ENCODE measurements at places on chromosomes 16 and 17.

DNA sequence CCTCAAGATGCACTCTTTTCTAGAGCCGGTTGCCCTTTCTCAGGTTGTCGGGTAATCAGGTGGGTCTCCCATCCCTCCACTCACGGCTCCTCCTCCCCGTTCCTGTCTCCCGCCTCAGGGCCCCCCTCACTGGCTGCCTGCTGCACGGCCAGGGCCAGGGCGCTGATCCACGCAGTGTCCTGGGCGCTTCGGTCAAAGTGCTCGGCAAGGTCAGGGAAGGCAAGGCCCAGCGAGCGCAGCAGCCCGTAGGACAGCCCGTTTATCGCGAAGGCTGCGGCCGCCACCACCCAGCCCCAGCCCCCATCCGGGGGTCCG is 753 bp downstream of the SLC16A11 start:
- DNase-seq: no peak

DNA sequence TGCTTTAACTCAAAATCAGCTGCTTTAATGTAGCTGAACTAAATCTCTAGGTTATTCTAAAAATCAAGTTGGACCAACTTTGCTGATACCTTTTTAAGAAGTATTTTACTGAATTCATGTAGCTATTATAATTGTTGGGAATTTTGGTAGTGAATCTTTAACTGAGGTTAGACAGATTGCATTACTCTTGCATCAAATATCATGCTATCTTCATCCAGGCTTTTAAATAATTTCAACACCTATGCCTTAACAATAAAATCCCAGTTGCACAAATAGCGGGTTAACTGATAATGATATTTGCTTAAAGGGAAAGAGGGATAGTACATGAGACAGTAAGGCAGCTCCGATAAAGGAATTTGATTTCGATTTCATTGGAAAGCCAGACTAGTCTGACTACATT is 241.3 kb upstream of the TBX2 start:
- no peak for DNase-seq

DNA sequence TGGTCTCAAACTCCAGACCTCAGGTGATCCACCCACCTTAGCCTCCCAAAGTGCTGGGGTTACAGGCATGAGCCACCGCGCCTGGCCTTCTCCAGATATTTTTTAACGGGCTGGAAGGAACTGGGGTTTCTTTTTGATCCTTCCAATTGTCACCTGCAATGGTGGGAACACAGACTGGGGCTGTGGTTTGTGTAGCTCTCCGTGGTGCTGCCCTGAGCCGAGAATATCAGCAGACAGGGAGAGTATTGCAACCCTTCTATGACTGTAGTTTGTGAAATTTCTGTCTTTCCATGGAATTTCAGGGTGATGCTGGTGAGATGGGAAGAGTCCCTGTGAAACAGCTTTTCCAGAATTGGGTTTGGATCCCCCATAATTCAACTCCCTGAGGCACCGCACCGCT is 263.5 kb downstream of the ENGASE start:
- peak; percentile 74 for DNase-seq

- no peak for DNase-seq
These were observed 4.9 kb upstream of the RBL2 start for GRCh38 chr16:53429221-53429943.

- DNase-seq: peak; percentile 93
These were observed 165.7 kb downstream of the CMIP start for GRCh38 chr16:81610144-81610842.

GRCh38 chr17:80603396-80603795 is 58.8 kb downstream of the RPTOR start:
- peak; percentile 24 for DNase-seq

DNA sequence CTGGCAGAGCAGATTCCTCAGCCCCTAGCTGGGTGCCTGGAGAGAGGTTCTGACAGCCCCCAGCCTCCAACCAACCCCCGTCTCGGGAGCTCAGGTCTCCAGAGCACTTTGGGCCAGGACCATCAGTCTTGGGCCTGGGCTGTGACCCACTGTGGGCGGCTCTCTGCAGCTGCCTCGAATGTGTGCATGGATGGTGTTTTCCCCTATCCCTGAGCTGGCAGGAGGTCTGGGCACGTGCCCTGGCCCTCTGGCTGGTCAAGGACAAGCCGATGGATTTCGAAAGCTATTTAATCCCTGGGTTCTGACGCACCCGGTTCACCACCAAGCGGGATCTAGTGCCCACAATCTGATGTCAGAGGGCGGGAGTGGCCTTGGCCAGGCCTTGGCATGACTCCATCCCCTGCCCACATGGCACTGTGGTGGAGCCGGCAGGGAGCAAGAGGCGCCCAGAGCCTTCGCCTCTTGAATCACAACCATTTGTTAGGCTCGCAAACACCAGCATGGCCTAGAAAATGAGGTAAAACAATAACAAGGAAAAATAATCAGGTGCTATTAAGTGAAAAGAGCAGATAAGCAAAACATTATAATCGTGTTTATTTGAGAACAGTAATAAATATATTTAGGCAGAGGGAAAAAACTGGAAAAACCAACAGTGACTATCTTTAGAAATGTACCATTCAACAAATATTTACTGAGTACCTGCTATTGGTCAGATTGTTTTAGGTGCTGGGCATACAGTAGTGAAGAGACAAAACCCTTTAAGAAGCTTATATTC is 69.3 kb upstream of the TOB1 start:
- peak; percentile 50 for DNase-seq

- no peak for DNase-seq
These were observed 17.6 kb upstream of the CES5A start for GRCh38 chr16:55892821-55893220.

GRCh38 chr16:8594149-8594666 is 3.9 kb upstream of the TMEM114 start:
- DNase-seq: no peak

GRCh38 chr16:19153876-19154275 is 14.2 kb upstream of the SYT17 start:
- DNase-seq: no peak

DNA sequence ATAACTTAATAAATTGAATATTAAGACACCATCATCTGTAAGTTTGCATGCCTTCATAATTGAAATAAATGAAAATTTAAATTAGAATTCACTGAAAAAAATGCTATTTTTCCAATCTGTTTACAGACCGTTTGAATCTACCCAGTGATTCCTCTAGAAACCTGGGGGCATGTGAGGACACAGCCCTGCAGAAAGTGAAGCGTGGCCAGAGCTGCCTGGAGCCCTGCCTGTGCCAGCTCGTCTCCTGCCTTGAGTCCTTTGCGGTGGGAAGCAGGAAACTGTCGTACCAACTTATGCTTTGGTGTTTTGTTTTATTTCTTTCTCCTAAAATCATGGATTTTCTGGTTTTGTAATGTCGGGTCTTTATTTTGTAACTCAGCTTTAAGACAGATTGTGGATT is 67.8 kb upstream of the FA2H start:
- no peak for DNase-seq
